ENCODE measurements at places on chromosomes 5 and 9.

GRCh38 chr5:171291371-171291770 is 17.7 kb upstream of the TLX3 start:
- no peak for DNase-seq

GRCh38 chr9:116566677-116567488 is 120.2 kb upstream of the TRIM32 start:
- no peak for DNase-seq

DNA sequence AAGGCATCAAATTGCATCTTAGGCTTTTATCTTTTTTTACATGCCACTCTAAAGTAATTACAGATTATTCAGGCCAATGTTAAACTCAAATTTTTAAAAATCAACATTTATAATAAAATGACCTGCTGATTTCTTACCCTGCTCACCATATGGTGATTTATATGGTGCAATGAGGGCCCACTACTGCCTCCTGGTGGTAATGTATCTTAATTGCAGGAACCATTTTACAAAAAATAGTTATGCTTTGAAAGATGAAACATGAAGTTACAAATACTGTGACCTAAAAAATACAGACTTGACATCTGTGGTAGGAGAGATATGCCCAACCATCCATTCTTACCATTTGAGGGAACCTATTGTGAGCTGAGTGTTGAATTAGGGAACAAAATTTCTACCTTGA is 292.6 kb upstream of the TAS2R1 start:
- no peak for DNase-seq

DNA sequence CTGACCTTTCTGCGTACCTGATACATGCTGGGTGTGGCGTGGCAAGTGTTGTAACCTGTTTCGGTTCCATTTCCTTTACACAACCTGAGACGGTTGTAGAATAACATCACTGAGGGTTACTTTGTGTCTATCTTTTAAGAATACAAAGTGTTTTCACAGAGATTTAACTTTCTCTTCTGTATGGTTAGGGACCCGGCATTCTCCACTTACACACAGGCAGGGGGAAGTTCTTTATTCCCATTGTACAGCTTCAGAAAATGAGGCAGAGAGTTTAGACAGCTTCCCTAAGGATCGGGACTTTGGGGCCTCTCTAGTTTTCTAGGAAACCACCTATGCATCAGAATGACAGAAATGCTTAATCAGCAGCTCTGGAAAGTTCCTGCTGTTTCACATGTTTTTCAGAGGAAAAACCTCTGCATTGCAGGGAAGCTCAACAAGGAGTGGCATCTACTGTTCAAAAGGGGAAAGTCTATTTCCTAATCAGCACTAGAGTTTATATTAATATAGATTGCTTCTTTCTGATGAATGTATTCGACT is 41.3 kb downstream of the CAST start:
- DNase-seq: no peak

DNA sequence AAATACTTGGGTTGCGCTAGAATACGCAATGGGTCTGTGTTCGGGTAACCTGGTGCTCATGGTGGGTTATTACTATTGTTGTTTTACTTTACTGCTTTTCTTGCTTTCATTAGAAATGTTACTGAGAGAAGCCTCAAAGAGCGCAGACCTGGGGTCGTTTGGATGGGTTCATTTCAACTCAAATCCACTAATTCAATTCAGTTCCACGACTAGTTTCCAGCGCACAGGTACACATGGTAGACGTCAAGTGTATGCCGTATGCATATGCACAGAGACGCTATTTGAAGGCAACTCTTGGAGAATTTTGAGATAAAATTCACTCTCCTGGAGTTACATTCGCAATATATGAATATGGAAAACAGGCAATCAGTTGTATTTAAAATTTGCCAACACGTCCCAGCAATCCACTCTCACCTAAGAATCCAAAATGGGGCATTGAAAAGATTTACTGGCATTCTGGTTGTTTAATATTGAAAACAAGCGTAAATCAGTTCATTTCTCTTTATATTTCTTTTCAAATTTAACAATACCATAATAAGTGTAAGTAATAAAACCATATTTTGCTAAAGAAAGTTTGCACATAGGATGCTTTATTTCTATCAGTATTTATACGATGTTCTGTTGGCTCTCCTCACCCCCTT is 4.4 kb upstream of the PAX5 start:
- DNase-seq: no peak

All from stimulated activated CD4-positive, alpha-beta T cell treated with anti-CD3 and anti-CD28 coated beads, Interleukin-2, amount 100 ng/mL, for 48 hours (primary cell).